ENCODE measurements at places on chromosomes 5 and 9. TPM values are rescaled to one million over a fixed set of nuclear protein-coding genes. Genes with fewer than 3 reads are reported as not detected.
A peak's percentile ranks its signal among the peaks of the same experiment; 100 is the strongest.

- no peak for DNase-seq
These were observed 27.4 kb upstream of the TXN start for GRCh38 chr9:110283751-110284150.

GRCh38 chr5:26791021-26791420 is 247.4 kb downstream of the CDH9 start:
- peak; percentile 30 for DNase-seq

ALAD gene
- total RNA-seq = 15.0 TPM

GRCh38 chr9:90972057-90972456 is 170.4 kb downstream of the SYK start:
- DNase-seq = no peak

TAF11L4 gene
- not detected for total RNA-seq

DNA sequence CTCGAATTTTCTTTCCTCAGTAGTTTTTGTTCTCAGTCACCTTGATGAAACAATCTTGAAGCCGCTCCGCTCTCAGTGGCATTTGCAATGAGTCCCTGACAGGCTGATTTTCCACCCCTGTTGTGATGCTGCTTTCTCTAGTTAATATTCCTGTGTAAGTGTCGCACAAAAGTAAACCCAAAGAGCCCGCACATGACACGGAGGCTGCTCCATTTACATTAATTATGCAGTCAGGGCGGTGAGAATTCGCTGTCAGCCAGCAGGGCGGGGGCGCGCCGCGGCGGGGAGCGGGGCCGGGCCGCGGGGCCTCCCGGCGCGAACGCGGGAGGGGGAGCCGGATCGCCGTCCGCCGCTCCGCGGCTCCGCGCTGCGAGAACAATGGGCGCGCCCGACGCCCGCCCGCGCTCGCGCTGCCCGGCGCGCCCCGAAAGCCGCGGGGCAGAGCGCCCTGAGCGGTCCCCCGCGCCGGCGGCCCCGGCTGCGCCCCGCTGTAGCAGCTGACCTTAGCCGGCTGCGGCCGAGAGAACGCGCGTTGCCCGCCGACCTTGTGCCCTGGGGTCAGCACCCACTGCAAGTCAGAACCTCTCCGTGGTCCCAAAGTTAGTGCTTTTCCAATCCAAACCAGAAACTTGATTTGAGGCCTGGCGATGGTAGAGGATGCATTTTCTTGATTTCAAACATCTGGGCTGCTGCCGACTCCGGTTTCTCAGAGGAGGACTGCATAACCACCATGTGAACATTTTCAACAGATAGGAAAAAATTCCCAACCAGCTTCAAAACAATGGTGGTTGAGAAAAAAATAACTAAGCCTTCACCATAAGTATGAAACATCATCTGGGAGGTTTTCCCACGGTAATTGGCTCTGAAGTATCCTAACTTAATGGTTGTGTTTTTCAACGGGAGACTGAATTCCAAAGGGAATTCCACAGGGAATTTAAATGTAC is 142.6 kb downstream of the PBX3 start:
- DNase-seq = peak; percentile 47
